ENCODE measurements at places on chromosomes 5 and 9. TPM values are rescaled to one million over a fixed set of nuclear protein-coding genes. Genes with fewer than 3 reads are reported as not detected.

The ARSI gene
- total RNA-seq, result 0.11 TPM

The RNF183 gene
- not detected for total RNA-seq

The C5orf58 gene
- not detected for total RNA-seq

The CCDC192 gene
- total RNA-seq, result not detected

The MARCOL gene
- not detected for total RNA-seq

The ACTBL2 gene
- not detected for total RNA-seq

The OBP2B gene
- not detected for total RNA-seq

The KIF20A gene
- total RNA-seq, result not detected

The ACSL6 gene
- total RNA-seq, result 4.5 TPM

The CTXN3 gene
- not detected for total RNA-seq

The NCS1 gene
- total RNA-seq, result 16.2 TPM

The PLPP1 gene
- total RNA-seq, result 78.9 TPM

The CDHR2 gene
- 0.22 TPM for total RNA-seq

The SLC1A1 gene
- total RNA-seq, result 3.1 TPM

The RGS7BP gene
- 3.0 TPM for total RNA-seq

The DDX4 gene
- not detected for total RNA-seq

The PRDM9 gene
- total RNA-seq, result not detected

The HACD4 gene
- 0.64 TPM for total RNA-seq

The GHR gene
- 9.6 TPM for total RNA-seq

The COL27A1 gene
- total RNA-seq, result 8.8 TPM

The PCDHGC5 gene
- 3.8 TPM for total RNA-seq

The OSTF1 gene
- 37.7 TPM for total RNA-seq

The SHISAL2B gene
- total RNA-seq, result not detected

The LCN2 gene
- total RNA-seq, result not detected

The SETX gene
- 28.0 TPM for total RNA-seq

The CTSV gene
- total RNA-seq, result 0.20 TPM

The FGF1 gene
- 55.0 TPM for total RNA-seq

The IFNK gene
- not detected for total RNA-seq

The DPYSL3 gene
- total RNA-seq, result 16.8 TPM

The NR5A1 gene
- total RNA-seq, result not detected

The FEM1C gene
- 64.6 TPM for total RNA-seq

The SCGB3A2 gene
- total RNA-seq, result not detected

The ENTREP1 gene
- total RNA-seq, result 40.5 TPM

The LTC4S gene
- 5.7 TPM for total RNA-seq

The TJP2 gene
- 80.1 TPM for total RNA-seq

The MEGF10 gene
- total RNA-seq, result 0.23 TPM

The GABRA6 gene
- not detected for total RNA-seq

The SPARC gene
- 464 TPM for total RNA-seq

The HTR4 gene
- 1.1 TPM for total RNA-seq

The C5orf22 gene
- total RNA-seq, result 33.0 TPM

The PCDHGB2 gene
- total RNA-seq, result 12.0 TPM

The IL4 gene
- total RNA-seq, result not detected

The PPWD1 gene
- 18.2 TPM for total RNA-seq

The SPINK6 gene
- total RNA-seq, result not detected

The ANKRD18A gene
- 4.7 TPM for total RNA-seq

The HEMGN gene
- total RNA-seq, result not detected

The FAM200C gene
- total RNA-seq, result 3.5 TPM

The OR13F1 gene
- total RNA-seq, result not detected

The HBEGF gene
- 44.6 TPM for total RNA-seq

The ZBTB43 gene
- total RNA-seq, result 32.8 TPM

The GAPT gene
- total RNA-seq, result 1.1 TPM
